Neural cell (in vitro differentiated cells): ENCODE measurements at places on chromosomes 12 and 14. TPM values are rescaled to one million over a fixed set of nuclear protein-coding genes. Genes with fewer than 3 reads are reported as not detected.

ASB8 gene
- polyA plus RNA-seq = 41.7 and 54.8 TPM in 2 replicates

ANKLE2 gene
- polyA plus RNA-seq = 69.9 and 72.3 TPM in 2 replicates

TAS2R42 gene
- not detected in 2 replicates for polyA plus RNA-seq

VTI1B gene
- polyA plus RNA-seq = 78.6 and 87.1 TPM in 2 replicates

AQP6 gene
- polyA plus RNA-seq = not detected in 2 replicates

ASCL1 gene
- polyA plus RNA-seq = 3.4 and 5.0 TPM in 2 replicates

CISTR gene
- polyA plus RNA-seq = not detected in 2 replicates

IFNG-AS1 gene
- not detected in 2 replicates for polyA plus RNA-seq

TMPO gene
- polyA plus RNA-seq = 133 and 143 TPM in 2 replicates

PRB2 gene
- polyA plus RNA-seq = not detected in 2 replicates

DHRS2 gene
- polyA plus RNA-seq = 1.3 and 2.1 TPM in 2 replicates

IL22 gene
- polyA plus RNA-seq = not detected in 2 replicates

MUCL1 gene
- polyA plus RNA-seq = not detected in 2 replicates

RNASE1 gene
- 0.64 TPM in 1 of 2 replicates, not detected in the other for polyA plus RNA-seq

TUNAR gene
- 33.2 and 37.7 TPM in 2 replicates for polyA plus RNA-seq

KSR2 gene
- 3.0 and 3.4 TPM in 2 replicates for polyA plus RNA-seq

OTOGL gene
- polyA plus RNA-seq = 0.33 and 0.88 TPM in 2 replicates

PRKCH gene
- 2.0 and 3.4 TPM in 2 replicates for polyA plus RNA-seq

PPP1R1A gene
- polyA plus RNA-seq = 28.9 and 29.6 TPM in 2 replicates

HOXC11 gene
- not detected in 2 replicates for polyA plus RNA-seq

CCDC177 gene
- polyA plus RNA-seq = 3.2 and 4.3 TPM in 2 replicates

SLC6A13 gene
- polyA plus RNA-seq = 1.4 and 1.6 TPM in 2 replicates

ADCK1 gene
- polyA plus RNA-seq = 13.6 and 18.1 TPM in 2 replicates

HOXC6 gene
- not detected in 2 replicates for polyA plus RNA-seq

OR6C2 gene
- not detected in 2 replicates for polyA plus RNA-seq

SYNE3 gene
- 0.16 and 0.35 TPM in 2 replicates for polyA plus RNA-seq

HRK gene
- polyA plus RNA-seq = 0.96 and 1.4 TPM in 2 replicates
